ENCODE measurements at places on chromosomes 1 and 21.

DNA sequence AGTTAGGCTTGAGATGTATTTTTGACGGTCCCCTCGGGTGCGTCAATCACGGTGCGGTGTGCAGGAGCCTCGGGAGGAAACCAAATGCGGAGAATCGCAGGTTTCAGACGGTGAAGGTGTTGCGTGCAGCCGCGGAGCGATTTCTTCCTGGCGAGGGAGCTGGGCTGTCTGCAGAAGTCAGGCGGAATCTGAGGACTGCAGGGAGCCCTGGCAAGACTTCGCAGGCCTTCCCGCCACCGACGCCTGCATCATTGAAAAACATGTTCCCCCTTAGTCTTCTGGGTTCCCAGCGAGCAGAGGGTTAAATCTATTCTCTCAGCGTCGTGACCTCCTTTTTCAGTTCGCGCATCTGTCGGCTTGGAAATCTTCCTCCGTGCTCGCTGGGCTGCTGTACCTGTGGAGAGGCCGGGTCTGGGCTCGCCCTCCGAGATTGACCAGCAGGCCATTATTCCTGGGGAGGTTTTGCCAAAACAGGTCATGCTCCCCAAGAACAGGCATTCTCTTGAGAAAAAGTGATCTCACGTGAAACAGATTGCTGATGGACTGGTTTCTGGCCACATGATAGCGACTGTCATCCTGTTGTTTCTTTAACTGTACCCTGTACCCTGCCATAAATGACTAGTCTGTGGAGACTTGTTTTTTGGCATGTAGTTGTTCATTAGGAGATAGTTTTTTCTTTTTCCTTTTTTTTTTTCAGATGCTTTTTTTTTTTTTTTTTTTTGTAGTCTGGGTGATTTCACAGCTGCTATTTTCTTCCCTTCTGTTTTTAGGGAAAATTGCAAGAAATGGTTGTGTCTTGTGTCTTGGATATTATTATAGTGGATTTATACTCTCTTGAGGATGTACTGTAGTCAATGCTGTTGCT lies 894 bp downstream of the EPB41 start:
- DNase-seq = peak; percentile 6

- DNase-seq = no peak
These were observed 28.2 kb downstream of the RNF220 start for GRCh38 chr1:44433209-44433608.

GRCh38 chr1:198397208-198397808 lies 143.2 kb downstream of the ATP6V1G3 start:
- DNase-seq = no peak

DNA sequence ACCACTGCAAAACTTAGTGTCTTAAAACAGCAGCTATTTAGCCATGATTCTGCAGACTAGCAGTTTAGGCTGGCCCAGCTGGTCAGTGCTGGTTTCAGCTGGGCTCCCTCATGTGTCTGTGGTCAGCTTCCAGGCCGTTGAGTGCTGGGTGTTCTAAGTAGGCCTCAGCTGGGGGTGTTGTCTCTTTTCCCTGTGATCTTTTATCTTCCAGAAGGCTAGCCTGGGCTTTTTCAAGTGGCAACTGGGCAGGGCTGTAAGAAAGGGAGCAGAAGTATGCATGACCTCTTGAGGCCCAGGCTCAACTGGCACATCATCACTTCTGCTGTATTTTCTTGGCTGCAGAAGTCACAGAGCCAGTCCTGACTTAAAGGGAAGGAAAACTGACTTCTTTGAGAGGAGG lies 136.1 kb downstream of the KIF26B start:
- DNase-seq = no peak

GRCh38 chr1:44485934-44486460 lies 80.9 kb downstream of the RNF220 start:
- DNase-seq = no peak

DNA sequence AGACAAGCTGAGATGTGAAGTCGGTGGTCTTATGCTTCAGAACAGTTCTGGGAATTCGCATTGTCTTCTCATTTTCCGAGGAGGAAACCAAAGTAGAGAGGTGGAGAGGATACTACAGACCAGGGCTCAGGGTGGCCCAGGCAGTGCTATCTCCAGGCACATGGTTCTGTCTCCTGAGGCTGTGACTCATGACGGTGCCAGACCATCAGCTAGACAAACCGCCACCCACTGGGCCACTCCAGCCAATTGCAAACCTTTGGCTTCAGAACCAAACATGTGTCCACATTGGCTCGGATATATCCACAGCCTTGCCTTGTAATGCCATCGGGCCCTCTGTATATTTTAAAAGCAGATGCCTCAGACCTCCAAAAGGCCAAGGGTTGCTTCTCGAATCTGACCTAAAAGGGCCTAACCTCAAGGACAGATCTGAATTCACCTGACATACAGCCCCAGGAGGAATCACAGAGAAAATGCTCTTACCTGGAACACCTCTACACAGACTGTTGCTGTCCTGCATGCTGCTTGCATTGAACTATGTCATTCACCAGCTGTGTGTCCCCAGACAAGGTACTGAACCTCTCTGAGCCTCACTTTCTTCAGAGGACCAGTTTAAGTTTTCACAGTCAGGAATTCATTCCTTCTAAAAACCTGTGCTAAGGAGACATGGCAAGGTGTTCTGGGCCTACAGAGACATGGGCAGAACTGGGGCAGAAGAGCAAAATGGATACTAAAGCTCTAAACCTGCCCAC lies 224.9 kb upstream of the JUN start:
- no peak for DNase-seq

GRCh38 chr21:38293765-38294164 lies 37.0 kb downstream of the KCNJ15 start:
- DNase-seq = no peak

DNA sequence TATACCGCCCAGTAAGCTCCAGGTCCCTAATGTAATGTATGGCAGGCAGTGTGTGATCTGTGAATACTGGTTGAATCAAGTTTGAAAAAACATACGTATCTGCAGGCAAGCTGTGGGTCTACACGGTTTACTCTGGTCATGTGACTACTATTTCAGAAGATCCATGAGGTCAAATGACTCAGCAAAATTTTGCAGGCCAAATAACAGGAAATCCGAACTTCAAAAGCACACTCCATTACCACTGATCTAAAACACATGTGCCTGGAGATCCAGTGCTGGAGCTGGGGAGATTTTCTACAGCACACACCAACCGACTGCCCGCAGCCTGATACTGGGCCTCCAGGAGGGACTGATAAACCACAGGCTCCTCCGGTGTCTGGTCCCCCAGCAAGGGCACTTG lies 64.5 kb upstream of the SLC44A3 start:
- peak; percentile 96 for DNase-seq

DNA sequence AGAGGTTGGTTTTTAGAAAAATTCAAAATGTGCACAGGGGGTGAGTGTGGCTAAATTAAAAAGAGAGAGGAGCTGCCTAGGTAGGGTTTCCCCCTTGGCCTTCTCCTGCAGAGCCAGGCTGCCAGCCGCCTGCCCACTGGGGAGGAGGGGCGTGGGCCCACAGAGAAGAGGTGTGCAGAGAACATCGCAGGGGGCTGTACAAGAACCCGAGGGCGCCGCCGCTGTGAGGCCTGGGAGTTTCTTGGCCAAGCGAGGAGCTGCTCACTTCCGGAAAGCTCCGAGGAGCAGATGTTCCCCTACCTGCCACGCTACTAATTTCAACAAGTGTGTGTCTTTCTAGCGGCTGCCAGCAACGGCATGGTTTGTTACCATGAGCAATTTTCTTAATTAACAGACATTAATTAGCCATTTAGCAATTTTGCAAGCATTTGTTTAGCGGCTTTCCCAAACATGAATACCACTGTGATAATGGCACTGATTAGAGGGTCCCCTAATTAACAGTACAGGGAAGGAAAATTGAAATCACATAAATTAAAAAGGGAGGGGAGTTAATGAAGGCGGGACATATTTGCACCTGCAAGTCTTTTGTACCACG lies 59.7 kb downstream of the MRPL37 start:
- no peak for DNase-seq

GRCh38 chr1:234582681-234583301 lies 27.2 kb downstream of the IRF2BP2 start:
- DNase-seq = no peak

- DNase-seq = no peak
These were observed 18.2 kb upstream of the MPZL1 start for GRCh38 chr1:167703557-167703956.

GRCh38 chr1:175481126-175482070 lies 262.0 kb downstream of the TNR start:
- DNase-seq = no peak

DNA sequence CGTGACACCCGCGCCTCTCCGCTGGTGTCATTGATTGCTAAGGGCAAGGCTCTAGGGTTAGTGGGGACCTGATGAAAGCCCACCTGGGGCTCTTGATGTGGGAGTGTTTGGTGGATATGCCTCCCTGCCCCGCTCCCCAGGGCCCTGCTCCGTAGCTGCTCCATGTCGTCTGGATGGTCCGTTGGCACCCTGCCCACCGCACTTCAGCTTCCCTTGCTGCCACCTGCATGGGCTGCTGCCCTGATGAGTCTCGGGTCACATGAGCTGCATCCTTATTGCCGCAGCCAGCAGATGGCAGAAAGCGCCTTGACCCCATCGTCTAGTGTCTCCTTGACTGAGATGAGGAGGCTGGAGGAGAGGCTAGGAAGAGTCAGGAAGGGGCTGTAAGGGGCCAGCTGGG lies 439.4 kb downstream of the CAMTA1 start:
- DNase-seq = no peak

GRCh38 chr1:43993206-43993914 lies 2.0 kb downstream of the CCDC24 start:
- DNase-seq = no peak

DNA sequence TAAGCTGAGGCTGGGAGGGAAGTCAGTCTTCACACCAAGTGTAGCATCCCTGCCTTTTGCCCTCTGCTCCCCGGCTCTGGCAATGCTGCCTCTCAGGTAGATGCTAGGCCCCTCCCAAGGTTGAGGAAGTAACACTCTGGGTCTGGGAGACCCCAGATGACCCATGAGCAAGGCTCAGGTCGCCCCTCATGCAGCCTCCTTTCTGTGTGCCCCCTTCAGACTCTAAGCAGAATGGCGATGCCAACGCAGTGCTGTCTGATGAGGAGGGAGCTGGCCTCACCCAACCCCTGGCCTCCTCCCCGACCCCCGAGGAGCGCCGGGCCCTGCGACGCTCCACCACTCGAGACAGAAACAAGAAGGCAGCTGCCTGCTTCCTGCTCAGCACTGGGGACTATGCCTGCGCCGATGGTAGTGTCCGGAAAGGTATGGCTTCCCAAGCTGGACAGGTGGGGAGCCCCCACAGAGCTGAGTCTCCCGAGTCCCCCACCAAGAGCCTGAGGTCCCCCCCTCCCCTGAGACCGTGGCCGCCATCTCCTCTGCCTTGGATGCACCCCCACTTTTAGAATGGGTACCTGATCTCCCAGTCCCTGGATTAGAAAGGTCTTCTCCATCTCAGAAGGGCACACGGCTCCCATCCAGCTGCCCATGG lies 15.8 kb downstream of the KCNC4 start:
- DNase-seq = no peak

DNA sequence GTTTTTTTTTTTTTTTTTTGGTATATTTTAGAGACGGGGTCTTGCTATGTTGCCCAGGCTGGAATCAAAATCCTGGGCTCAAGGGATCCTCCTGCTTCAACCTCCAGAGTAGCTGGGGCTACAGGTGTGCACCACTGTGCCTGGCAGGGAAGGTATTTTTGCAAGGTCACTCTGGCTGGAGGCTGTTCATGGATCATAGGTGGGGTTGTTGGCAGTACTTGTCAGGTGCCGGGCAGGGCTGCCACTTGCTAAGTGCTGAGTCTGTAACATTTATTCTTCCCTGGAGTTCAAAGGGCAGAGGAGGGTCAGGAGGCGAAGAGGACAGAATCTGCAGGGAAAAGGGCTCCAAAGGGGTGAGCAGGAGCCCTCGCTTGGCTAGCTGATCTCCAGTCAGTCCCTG lies 24.1 kb downstream of the A3GALT2 start:
- no peak for DNase-seq

DNA sequence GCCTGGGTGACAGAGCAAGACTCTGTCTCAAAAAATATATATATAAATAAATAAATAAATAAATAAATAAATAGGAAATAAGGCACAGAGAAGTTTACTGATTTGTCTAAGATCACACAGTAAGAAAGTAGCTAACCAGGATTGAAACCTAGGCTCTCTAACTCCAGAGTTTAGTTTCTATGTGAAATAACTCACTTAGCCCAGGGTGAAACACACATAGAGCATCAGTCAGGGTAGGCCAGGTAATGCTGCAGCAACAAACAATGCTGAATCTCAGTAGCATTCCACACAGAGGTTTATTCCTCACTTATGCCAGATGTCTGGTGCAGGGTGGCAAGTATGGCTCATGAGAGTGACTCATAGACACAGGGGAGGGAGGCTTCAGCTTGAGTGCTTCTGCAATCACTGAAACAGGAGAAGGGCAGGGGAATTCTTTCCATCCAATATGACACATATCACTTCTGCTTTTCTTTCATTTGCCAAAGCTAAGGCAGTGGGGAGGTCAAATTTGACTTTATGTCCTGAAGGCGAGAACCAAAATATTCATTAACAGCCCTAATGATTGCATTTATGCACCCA lies 37.1 kb upstream of the KANK4 start:
- DNase-seq = peak; percentile 36

GRCh38 chr1:119718972-119719371 lies 7.2 kb downstream of the PHGDH start:
- DNase-seq = no peak

DNA sequence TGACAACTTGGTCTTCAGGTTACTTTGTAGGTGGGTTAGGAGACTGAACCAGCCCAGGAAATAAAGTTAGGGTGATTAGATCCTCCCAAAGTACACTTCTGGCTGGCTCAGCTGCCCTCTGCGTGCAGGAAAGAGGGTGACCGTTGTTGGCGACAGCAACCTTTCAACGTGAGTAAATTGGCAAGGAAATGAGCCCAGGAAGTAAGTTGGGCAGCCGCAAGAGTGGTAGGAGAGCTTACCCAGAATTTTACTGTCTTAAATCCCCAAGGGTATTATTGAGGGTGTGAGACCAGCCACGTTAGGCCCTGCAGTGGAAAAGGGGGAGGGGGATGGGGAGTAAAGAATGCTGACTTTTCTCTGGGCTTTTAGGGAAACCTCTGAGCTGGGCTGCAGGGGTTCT lies 1.6 kb downstream of the TENT5C start:
- no peak for DNase-seq

DNA sequence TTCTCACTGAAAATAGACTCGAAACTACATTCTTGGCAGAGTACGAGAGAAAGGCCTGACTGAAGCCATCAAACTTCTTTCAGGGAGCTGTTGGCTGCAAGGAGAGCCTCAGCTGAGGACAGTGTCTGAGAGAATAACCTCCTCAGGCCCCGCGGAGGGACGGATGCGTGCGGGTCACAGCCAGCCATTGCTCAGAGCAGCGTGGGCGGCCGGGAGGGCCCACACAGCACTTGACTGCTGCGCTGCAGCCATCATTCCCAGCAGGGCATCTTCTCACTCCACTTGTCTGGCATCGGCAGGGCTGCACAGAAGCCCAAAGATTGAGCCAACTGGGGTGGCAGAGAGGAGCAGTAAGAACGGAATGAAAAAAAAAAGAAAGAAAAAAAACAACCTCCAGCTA lies 113.5 kb downstream of the XCL2 start:
- no peak for DNase-seq
